Adipocyte (in vitro differentiated cells): ENCODE measurements at places on chromosomes 2 and 18.

- DNase-seq: no peak
These were observed 219.7 kb downstream of the THSD7B start for GRCh38 chr2:136985044-136985443.

DNA sequence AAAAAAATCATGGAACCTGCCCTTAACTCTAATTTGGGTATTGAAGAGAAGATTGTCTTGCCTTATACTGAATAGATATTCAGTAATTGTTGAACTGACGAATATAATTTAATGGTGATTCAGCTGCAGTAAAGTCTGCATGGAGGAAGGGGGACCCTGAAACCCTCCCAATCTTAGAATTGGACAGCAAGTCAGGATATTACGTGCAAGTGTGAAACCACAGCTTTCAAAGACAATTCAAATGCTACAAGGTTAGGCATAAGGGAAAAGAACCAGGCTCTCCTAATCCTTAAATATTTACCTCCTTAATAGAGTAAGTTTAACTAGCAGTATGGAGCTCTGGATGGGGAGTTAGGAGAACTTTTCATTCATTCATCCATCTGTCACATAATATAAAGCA, 226.9 kb upstream of the TNP1 start:
- no peak for DNase-seq

DNA sequence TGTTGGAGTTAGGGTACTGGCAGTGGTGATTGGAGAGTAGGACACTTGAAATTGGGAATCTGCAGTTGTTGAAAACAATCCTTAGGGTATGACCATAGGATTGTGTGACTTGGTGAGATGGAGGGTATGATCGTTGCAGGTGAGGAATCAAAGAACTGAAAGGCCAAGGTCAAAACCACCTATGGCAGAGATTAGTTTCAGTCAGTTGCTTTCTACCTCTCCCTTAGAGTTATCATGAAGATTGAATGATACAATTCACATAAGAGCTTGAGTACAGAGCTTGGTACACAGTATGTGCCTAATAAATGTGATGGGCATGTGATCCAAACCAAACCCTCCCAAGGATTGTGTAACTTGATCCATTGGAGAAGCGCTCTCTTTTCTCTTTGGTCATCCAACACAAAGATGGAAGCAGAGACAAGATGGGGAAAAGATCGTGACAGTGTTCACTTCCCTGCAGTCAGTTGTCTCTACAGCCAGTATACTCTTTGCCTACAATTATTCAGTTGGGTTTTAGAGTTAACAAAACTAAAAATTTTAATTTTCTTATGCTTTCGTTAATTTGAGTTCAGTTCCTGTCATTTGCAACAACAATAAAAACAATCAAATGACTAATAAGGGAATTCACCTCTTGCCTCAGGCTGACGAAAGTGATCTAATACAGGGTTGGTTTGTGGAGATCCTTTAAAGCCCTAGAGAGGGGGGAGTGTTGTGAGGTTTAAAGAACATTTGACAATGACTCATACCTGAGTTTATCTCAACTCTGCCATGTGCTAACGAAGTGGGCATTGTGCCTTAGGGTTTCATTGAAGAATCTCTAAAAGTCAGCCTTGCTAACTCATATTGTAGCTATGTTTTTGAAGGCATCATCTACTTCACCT, 14.8 kb upstream of the SMAD2 start:
- peak; percentile 43 for DNase-seq

DNA sequence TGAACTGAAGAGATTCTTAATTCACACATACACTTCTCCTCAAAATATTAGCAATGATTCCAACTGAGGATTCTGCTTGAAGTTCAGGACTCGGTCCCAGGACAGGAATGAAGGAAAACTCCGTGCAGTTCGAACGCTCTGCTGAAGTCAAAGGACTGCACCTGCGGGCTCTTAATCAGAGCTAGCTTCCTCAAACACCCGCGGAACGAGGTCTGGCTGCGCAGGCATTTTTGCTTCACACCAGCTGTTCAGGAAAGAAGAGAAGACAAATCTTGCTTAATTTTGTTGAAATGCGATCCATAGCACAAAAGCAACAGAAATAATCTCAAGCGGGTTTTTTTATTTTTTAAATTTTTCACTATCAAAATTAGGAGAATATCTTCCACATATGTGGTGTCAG, 175.6 kb downstream of the LAMA1 start:
- no peak for DNase-seq

DNA sequence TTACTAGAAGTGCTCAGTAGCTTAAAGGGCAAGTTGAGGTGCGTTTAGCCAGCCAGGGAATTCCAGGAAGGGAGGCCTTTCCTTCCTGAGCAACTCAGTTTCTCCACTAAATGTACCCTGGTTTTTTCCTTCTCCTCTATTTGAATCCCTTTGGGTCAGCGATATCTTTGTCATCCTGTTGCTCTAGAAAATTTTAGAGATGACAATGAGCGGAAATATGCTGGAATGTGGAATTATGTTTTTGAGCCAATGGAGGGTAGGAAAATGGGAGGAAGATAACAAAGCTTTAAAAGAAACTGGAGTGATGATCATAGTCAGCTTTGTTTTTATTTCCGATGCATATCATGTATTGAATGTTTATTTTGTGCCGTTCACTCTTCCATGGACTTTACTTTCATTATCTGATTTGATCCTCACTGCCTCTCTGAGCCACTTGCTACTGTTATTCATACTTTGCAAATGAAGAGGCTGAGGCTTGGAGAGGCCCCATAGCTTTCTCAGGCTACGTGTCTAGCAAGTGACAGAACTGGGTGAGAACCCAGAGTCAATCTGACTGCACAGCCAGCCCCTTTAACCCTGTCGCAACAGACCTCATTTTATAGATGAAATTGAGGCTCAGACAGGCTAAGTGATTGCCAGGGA, 67.3 kb downstream of the NTSR2 start:
- DNase-seq: no peak

GRCh38 chr18:72201032-72201431, 343.1 kb downstream of the CBLN2 start:
- no peak for DNase-seq

DNA sequence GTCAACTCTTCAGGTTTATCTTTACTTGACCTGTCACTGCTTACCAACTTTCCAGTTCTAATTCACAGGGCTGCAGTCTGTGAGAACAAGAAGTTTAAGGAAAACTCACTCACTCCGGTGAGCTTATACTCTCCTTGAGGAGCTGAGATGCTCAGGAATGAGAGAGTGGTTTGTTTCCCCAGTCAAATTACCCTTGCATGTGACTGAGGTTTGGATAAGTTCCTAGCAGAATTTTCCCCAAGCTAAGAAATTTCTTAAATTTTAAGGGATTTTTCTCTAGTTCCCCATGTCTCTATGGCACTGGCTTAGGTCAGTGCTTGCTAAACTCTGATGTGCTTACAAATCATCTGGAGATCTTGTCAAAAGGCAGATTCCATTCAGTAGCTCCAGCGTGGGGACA, 12.8 kb upstream of the CCDC85A start:
- peak; percentile 68 for DNase-seq
